Colonic mucosa (tissue), 4 donors: ENCODE measurements at places on chromosomes 7 and 10.

DNA sequence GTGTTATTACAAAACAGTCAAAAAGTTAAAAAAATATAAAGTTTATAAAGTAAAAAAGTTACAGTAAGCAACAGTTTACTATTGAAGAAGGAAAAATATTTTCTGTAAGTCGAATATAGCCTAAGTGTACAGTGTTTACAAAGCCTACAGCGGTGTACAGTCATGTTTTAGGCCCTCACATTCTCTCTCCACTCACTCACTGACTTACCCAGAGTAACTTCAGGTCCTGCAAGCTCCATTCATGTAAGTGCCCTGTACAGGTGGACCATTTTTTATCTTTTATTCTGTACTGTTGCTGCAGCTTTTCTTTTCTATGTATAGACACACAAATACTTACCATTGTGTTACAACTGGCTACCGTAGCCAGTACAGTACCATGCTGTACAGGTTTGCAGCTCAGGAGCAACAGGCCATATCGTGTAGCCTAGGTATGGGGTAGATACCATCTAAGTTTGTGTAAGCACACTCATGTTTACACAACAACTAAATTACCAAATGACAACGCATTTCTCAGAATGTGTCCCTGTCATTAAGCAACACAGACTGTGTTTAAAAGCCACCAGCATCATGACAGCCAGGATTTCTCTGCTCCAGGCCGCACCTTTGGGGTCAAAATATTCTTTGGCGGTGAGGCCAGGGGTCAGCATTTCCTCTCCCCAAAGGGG, 67.2 kb downstream of the DLG5 start:
- no peak for DNase-seq

GRCh38 chr7:140479062-140479738, at the start of gene MKRN1:
TSS of gene MKRN1 (minus strand) at chr7:140479505. CDS start at chr7:140479344, 161 bp downstream.
- DNase-seq = peak; percentile 97

DNA sequence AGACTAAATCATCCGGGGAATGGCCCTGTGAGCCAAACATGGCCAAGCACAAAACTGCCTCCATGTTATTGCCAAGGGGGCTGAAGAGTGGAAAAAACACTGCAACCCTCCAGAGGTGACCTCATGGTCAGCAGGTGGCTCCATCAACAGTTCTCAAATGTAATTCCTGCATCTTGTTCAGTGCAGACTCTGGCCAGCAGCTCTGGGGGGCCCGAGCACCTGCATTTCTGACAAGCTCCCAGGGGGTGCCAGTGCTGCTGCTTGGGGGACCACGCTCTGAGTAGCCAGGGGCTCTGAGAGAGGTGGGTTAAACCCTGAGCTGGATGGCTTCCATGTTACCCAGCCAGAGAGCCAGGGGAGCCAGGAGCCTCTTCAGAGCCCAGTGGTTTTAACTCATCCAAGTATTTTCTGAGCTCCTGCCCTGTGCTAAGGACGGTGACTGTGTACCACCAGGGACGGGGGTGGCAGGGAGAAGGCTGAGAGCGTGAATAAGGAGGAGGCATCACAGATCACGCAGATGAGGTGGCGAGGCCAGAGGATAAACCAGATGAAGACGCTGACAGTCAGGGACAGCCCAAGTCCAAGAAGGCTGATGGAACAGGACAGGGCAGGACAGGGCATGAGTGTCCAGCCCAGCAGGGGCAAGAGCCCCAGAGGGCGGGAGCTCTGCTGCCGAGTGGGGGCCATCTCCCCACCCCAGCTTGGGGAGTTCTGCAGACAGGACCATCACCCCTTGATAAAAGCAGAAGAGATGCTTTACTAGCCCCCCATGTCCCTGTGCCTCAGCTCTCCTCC, 52.9 kb downstream of the CLEC2L start:
- DNase-seq = no peak

GRCh38 chr10:124696446-124697392, 47.5 kb downstream of the FAM53B start:
- DNase-seq = no peak

GRCh38 chr7:94324380-94325121, 70.1 kb upstream of the COL1A2 start:
- no peak for DNase-seq

DNA sequence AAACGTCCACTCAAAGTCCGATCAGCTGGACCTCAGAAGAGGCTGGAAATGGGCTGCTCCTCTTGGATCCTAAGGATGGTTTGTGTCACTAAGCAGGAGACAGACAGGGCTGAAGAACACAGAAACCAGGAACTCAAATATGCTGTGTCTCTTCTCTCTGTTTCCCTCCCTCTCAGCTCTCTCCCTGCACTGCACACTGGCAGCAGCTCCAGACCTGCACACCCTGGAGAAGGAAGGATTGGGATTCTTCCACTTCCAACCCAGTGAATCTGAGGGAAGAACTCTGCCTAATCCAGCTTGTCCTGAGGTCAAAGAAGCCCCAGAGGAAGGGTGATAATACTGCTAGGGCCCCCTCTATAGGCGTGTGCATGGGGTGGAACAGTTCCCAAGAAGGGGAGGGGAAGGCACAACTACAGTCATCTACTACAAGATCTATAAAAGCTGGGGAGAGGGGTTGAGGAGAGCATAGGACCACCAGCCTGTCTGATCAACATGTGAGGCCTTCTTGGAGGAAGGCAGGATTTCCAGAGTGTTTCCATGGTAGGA, 22.7 kb upstream of the ZCCHC24 start:
- no peak for DNase-seq

DNA sequence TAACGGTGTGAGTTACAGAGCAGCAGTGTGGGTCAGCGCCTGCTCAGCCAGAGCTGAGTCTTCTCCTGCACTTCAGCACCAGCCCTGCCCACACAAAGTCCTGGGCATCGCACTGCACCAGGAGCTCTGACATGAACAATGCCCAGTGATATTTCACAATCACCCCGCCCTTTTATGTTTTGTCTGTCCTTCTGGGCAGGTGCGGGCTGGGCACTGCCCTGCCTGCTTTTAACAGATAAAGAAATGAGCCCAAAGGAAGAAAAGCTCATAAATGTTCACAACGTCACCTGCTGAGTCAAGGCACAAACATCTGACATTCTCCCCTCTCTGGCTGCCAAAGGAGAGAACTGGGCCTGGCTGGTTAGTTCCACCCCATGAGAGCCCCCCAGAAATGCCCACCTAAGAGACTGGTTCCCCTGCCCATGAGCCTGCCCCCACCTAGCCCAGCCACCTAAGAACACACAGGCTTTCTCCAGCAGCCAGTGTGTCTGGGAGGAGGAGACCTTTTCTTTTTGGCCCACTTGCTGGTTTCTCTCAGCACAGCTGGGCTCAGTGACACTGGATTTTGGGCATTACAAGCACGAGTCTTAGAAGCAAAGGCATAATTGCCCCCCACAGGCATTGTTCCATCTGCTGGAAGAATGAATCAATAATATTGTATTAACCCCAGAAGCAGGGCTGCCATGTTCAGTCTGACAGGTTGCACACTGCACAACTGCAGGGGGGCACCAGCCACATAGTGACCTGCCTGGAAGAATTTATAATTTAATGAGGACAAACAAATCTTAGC, 22.3 kb downstream of the CALML3 start:
- peak; percentile 89 for DNase-seq

DNA sequence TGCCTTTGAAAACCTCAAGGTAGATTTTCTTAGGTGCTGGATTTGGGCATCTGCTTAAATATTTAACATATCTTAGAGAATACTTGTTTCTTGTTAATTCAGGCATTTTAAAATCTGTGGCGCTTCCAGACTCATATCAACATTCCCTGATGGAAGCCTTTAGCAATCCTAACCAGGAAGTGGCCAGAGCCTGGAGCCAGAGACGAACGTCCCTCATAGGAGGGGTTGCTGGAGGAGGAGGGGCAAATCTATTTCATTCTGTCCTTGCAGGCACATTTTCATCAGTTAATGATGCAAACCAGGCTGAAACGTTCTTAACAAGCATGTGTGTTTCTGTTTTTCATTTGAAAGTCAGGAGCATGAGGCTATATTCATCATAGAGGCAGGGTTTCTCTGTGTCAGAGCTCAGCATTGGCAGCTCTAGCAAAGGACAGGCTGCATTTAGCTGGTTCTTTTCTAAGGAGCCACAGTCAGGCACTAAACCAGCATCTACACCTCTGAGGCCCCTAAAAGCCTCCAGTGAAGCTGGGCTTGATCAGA, 17.8 kb upstream of the IFIT2 start:
- DNase-seq = no peak

DNA sequence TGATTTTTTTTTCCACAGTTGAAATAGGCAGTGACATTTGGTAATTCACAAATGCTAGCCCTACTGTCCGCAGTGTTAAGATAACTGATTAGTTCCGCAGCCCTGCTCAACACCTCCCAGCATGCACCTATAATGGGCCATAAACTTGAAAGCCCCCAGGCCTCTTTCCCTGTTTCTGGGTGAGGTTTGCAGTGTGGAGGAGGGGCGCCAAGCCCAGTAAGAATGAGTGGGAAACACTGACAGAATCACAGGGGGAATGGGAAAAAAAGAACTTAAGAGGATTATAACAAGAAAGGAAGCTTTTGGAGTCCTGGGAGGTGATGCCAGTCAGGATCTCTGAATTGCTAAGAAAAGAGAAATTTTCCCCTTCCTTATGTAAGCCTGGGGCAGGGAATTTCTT, 39.6 kb upstream of the SP8 start:
- DNase-seq = no peak

DNA sequence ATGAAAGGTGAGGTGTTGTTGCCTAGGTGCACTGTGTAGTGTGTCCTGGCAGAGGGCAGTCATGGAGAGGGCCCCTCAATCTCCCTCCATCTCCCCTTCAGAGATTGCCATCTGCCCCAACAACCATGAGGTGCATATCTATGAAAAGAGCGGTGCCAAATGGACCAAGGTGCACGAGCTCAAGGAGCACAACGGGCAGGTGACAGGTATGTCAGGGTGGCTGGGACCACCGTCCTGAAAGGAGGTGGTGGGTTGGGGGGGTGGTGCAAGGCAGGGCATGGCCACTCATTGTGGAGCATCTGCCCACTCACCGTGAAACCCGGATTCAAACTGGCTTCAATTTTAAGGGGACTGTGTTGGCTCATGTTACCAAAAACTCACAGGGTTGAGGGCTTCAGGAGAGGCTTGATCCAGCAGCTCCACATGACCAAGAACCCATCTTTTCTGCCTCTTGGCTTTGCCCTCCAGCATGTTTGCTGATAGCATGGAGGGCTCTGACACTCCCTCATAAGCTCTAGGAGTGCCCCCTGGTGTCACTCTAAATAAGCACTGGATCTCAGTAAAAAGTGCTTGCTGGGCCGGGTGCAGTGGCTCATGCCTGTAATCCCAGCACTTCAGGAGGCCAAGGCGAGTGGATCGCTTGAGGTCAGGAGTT, 12.2 kb downstream of the ARPC1B start:
- DNase-seq = no peak

GRCh38 chr7:143250822-143251221, 12.4 kb upstream of the GSTK1 start:
- DNase-seq = no peak

DNA sequence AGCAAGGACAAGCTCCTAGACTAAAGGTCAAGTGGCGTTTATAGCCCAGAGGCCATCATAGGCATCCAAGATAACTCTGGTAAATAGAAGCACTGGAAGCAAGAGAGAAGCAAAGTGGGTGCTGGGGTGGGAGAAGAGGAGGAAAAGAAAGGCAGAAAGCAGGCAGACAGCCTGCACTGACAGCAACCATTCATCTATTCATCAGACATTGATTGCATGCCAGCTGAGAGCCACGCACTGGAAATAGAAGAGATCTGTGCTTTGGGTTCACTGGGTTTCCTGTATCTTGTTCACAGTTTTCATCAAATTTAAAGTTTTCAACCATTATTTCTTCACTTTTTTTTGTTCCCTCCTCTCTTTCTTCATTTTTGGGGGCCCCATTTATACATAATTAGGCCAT, 4.7 kb upstream of the SLIT1 start:
- no peak for DNase-seq

DNA sequence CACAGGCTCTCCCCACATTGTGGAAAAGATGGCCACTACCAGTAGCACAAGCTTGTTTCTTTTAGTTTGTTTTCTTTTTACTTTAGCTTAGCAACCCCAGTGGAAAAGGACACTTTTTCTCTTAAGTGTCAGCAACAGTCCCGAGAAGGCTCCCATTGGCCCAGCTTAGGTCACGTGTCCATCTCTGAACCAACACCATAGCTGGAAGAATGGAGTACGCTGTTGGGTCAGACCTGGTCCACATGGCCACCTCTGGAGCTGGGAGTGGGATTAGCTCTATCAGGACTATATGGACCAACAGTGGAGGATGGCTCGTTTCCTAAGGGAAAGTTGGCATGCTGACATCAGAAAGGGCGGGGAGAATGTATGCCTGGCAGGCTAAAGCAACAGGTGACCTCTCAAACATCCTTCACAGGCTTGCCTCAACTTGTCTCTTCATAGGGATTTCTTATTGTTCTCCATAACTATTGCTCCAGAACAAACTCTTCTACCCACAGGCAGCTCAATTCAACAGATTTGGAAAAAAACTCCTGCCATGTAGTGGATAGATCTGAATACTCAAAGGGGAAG, 27.6 kb upstream of the NEUROG3 start:
- no peak for DNase-seq

DNA sequence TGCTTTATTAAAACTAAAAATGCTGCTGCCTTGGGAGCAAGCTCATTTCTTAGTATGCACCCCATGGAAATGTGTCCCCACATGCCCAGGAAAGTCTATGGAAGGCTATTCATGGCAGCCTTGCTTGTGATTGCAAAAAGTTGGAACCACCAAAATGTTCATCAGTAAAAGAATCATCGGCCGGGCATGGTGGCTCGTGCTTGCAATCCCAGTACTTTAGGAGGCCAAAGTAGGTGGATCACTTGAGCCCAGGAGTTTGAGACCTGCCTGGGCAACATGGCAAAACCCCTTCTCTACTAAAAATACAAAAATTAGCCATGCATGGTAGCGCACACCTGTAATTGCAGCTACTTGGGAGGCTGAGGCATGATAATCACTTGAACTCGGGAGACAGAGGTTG, 79.8 kb downstream of the ARHGAP22 start:
- no peak for DNase-seq

GRCh38 chr10:121137533-121137932, 286.4 kb downstream of the WDR11 start:
- DNase-seq = no peak

DNA sequence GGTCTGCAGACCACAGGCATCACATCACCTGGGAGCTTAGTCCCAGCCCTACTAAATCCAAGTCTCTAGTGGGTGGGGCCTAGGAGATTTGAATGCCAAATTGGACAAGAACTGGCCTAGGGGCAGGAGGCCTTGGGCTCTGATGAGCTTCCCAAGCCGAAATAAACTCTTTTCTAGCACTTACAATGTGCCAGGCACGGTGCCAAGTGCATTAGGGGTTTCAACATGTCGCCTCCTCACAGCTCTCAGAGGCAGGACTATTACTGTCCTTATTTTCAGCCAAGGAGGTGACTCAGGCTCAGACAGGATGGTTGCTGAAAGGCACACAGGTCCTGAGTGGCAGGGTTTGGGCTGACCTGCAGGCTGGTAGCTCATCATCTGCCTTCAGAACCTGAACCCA, 9.2 kb upstream of the CPA1 start:
- no peak for DNase-seq

- DNase-seq = no peak
Measured at GRCh38 chr10:5698062-5698461, 13.4 kb downstream of the TASOR2 start.

DNA sequence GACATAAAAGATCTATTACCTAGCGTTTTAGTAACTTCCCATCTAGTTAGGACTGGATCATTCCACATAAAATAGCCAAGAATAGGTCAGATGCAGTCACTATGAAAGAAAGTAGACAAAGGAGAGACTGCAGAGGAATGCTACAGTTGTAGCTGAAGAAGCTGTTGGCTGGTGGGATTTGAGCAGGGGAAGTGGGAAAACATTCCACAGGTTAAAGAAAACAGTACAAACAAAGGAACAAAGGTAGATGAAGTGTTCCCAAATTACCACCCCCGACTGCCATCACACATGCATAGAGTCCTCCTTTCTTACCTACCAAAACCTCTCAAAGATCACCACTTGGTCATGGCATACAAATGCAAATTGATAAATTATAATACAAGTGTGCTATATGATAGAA, 41.8 kb downstream of the DLD start:
- DNase-seq = no peak
